ENCODE measurements at places on chromosomes 6 and 20. TPM values are rescaled to one million over a fixed set of nuclear protein-coding genes. Genes with fewer than 3 reads are reported as not detected.

DNA sequence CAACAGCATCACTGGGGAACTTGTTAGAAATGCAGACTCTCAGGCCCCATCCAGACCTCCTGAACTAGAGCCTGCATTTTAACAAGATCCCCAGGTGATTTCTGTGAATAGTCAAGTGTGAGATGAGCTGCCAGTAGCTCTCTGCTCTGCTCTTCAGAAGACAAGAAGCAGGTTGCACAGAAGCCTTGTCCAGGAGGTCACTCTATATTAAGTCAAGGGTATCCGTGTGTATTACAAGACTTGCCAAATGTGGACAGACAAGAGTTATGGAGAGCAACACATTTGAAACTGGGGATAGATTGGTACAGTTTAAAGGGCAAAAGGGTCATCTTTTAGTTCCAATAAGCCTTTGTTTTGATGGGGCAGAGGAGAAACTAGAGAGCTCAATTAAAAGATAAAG is 23.2 kb upstream of the RIN2 start:
- H3K4me1 ChIP-seq, result no peaks in the 10 kb centered on the region
- no peak overlapping the region for H3K27ac ChIP-seq
- DNase-seq, result no peak
- no peaks in the 10 kb centered on the region for H3K36me3 ChIP-seq

The MPIG6B gene
- total RNA-seq, result not detected

The STXBP5 gene
- total RNA-seq, result 12.0 TPM

The CST7 gene
- total RNA-seq, result not detected

GRCh38 chr6:136922685-136923006 is 545 bp downstream of the SLC35D3 start:
- no peak for DNase-seq
- H3K4me3 ChIP-seq, result peak overlapping the region; percentile 56
- H3K27me3 ChIP-seq, result peaks cover 79% of the 10 kb centered on the region
- no peak overlapping the region for H3K27ac ChIP-seq
- H3K36me3 ChIP-seq, result no peaks in the 10 kb centered on the region

- no peaks in the 10 kb centered on the region for H3K27me3 ChIP-seq
- no peaks in the 10 kb centered on the region for H3K4me1 ChIP-seq
- no peak overlapping the region for H3K4me3 ChIP-seq
- H3K36me3 ChIP-seq, result no peaks in the 10 kb centered on the region
- H3K27ac ChIP-seq, result no peak overlapping the region
- DNase-seq, result no peak
Measured at GRCh38 chr6:86535100-86535499, 402.2 kb upstream of the HTR1E start.

DNA sequence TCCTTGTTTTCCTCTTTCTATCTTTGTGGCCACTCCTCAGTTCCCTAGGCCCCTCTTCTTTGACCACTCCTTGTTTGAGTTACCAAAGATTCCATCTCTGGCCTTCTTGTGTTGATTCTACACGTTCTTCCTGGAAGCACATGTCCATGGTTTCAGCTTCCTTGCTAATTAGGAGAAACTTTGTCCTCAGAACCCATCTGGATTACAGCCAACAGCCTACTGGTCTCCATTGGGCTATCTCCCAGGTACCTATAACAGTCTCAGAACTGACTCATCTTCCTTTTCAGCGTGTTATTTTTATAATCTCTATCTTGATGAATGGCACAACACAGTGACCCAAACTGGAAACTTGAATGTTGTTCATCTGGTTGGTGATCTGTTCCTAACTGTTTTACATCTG is 17.5 kb downstream of the PTPRA start:
- H3K36me3 ChIP-seq, result no peaks in the 10 kb centered on the region
- H3K27me3 ChIP-seq, result no peaks in the 10 kb centered on the region
- H3K27ac ChIP-seq, result no peak overlapping the region
- no peaks in the 10 kb centered on the region for H3K4me1 ChIP-seq
- no peak for DNase-seq

- peaks cover 8% of the 10 kb centered on the region for H3K4me1 ChIP-seq
- H3K36me3 ChIP-seq, result no peaks in the 10 kb centered on the region
Measured at GRCh38 chr6:101125380-101125971, 244.3 kb upstream of the ASCC3 start.

DNA sequence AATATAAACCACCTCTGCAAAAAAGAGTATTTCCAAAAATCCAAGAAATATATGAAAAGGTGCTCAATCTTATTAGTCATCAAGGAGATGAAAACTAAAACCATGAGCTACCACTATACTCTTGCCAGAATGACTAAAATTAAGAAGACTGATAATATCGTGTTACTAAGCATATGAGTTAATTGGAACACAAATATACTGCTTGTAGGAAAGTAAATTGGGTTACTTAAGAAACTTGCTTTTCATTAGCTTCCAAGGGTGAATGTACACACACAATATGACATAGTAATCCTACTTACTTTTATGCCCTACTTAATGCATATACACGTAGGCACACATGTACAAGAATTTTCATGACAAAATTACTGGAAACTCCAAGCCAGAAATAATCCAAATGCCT is 3.4 kb downstream of the THEMIS start:
- no peak for DNase-seq
- H3K27me3 ChIP-seq, result no peaks in the 10 kb centered on the region
- H3K27ac ChIP-seq, result no peak overlapping the region
- no peaks in the 10 kb centered on the region for H3K36me3 ChIP-seq
- H3K4me3 ChIP-seq, result no peak overlapping the region

DNA sequence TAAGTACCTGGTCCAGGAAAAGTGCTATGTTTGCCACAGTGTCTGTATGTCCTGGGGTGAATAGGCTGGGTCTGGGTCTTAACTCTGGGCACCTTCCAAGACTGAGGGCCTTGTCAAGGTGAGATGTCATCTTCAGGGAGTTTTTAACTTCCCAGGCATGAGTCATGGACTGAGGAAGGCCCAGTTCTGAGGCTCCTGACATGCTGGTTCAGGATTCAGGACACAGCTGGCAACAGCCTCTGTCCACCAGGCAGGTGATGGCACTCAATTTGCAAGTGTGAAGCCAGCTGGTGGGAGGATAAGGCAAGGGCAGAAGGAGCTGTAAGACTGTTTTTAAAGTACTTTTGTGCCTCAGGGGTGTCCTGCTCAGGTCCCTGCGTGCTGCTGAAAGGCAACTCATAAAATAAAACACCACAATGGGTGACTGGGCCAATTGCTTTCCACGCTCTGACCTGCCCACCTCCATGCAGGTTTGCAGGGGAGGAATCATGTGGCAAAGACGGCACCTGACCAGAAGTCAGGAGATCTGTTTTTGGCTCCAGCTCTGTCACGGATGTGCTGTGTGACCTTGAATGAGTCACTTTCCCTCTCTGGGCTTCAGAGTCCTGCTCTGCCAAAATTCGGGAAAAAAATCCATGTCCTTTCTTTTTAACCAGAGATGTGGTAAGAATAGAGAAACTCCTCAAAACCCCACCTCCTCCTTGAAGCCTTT is 4.9 kb upstream of the PACSIN1 start:
- no peak overlapping the region for H3K4me3 ChIP-seq
- H3K36me3 ChIP-seq, result no peaks in the 10 kb centered on the region
- H3K27ac ChIP-seq, result no peak overlapping the region
- peaks cover 13% of the 10 kb centered on the region for H3K27me3 ChIP-seq

DNA sequence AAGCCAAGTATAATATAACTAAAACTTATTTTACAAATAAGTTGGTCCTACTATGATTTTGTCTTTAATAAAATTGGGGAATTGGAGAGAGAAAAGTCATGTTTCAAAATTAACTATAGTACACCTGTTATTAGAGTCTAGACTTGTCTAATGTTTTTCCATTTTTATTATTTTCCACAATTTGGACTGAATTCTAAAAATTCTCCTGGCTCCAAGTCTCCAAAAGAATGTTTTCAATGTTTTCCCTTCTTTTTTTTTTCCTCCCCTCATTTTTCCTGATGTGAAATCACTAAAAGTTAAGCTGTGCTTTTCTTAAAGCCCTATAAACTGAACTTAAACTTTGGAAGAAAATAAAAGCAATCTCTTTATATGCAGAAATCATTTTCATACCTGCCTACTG is 11.3 kb downstream of the PTGIS start:
- no peak overlapping the region for H3K4me3 ChIP-seq
- peaks cover 16% of the 10 kb centered on the region for H3K36me3 ChIP-seq
- H3K4me1 ChIP-seq, result no peaks in the 10 kb centered on the region

GRCh38 chr20:35008411-35009342 is 53.0 kb downstream of the MYH7B start:
- no peaks in the 10 kb centered on the region for H3K27me3 ChIP-seq
- no peak for DNase-seq
- H3K4me3 ChIP-seq, result no peak overlapping the region
- H3K4me1 ChIP-seq, result no peaks in the 10 kb centered on the region

DNA sequence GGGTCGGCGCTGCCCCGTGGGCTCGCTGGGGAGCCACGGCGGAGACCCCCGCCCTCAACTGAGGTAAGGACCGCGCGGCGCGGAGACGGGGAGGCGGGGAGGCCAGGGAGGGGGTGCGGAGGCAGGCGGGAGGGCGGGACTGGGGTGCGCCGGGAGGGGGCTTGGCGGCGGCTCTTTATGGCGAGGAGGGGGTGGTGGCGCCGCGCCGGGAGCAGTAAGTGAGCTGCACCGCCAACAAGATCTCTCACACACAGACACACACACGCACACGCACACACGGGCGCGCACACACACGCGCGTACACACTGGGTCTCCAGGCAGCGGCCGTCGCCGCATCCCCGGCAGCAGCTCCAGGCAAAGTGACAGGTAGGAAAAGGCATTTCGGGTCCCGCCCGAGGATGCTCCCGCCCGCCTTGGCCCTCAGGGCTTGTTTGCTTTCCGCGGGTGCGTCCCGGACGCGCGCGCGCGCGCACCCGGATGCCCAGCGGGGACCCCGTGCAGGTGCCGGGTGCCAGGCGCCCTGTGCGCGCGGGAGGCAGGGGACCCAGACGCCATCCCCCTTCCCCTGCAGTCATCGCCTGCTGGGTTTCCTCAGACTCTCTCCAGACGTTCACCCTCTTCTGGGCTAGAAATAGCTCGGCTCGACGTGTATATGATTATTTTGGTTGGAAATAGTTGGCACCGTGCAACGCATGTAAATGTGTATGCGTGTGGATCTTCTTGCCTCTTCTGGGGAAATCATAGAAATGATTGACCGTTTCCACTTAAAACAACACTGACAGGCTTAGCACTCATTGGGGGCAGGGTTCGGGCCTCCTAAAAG is at the start of gene PLCB4:
TSS of gene PLCB4 (plus strand) at position 247 of the 823 bp plus-strand sequence. CDS start 238,728 bp downstream, outside the sequence.
- no peaks in the 10 kb centered on the region for H3K36me3 ChIP-seq
- peaks cover 43% of the 10 kb centered on the region for H3K4me1 ChIP-seq
- H3K27me3 ChIP-seq, result no peaks in the 10 kb centered on the region
- H3K27ac ChIP-seq, result peak within 1 kb of the TSS; percentile 26
- H3K4me3 ChIP-seq, result peak within 1 kb of the TSS; percentile 89

The SLC32A1 gene
- total RNA-seq, result 0.04 TPM

DNA sequence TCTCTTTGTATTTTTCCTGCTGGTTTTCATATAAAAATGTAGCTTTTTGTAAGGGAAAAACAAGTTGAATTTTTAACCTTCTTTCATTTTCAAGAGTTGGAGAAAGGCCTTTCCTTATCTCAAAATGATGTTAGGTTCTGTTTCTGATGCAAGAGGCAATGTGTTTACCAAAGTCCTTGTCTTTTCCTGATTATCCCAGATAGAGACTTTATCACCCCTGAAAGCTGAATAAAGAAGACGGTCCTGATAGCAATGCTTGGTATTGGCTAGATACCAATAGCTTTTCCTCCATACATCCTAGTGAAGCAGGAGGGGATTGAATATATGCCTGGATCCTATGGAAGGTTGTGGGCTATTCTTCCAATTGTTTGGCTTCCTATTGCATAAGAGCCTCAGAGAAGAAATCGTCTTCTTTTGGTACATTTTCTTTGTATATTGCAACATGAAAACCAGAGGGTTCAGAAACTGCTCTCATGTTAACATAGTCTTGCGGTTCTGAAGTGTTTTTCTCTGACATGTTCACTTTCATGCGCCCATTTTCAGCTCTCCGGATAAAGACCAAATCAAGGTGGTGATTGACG is 5.5 kb downstream of the PNLDC1 start:
- no peaks in the 10 kb centered on the region for H3K27me3 ChIP-seq
- no peak overlapping the region for H3K27ac ChIP-seq
- no peaks in the 10 kb centered on the region for H3K36me3 ChIP-seq
- no peak overlapping the region for H3K4me3 ChIP-seq

- H3K4me1 ChIP-seq, result peaks cover 16% of the 10 kb centered on the region
- no peak overlapping the region for H3K27ac ChIP-seq
- H3K36me3 ChIP-seq, result no peaks in the 10 kb centered on the region
- no peak for DNase-seq
- H3K27me3 ChIP-seq, result no peaks in the 10 kb centered on the region
Measured at GRCh38 chr20:16111852-16112412, 461.3 kb downstream of the KIF16B start.

DNA sequence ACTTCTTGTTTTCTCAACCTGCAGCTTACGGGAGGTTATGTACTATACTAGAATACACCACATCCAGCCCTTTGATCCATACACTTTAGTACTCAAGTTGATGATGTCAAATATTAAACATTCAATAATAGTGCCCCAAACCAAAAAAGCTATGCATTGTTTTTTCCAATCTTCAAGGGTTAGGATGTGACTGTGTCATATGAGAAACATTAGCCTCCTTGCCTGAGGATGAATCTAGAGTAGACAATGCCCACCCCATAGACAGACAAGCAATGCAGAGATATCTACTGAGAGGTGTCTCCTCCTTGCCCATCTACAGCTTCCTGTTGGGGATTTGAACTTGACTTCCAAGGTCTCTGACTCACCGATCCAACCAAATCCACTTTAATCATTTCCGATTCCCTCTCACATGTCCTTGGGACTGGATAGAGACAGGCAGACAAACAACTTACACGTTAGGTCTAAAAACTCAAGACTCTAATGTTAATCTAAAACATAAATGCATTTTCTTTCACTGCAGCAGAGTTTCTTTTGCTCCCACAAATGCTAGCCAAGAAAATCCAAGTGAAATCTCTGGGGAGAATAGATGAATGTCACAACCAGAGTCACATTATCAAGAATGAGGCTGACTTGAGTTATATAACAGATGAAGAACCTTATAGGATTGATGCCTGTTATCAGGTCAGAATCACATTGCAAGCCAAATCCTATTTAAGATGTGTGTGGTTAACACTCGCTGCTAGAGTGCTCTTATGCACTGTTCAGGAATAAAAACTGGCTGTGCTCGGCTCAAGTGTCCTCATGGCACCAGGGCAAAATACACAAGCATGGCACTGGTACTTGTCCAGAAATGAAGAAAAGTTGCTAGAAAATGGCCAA is 75.5 kb upstream of the TNFAIP3 start:
- no peak overlapping the region for H3K4me3 ChIP-seq
- peaks cover 11% of the 10 kb centered on the region for H3K4me1 ChIP-seq
- no peak for DNase-seq
- no peaks in the 10 kb centered on the region for H3K36me3 ChIP-seq

DNA sequence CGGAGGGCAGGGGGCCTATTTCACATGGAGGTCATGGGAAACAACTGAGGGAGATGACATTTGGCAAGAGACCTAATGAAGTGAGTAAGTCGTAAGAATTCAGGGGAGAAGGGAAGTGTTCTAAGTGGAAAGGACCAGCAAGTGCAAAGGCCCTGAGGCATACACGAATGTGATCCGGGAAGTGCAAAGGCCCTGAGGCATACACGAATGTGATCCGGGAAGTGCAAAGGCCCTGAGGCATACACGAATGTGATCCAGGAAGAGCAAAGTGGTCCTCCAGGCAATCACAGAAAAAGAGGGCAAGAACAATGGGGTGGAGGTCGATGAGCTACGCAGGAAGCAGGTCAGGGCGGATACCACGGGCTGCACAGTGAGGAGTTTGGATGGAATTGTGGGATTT is 24.2 kb upstream of the EXOC2 start:
- DNase-seq, result no peak
- no peak overlapping the region for H3K27ac ChIP-seq
- H3K4me1 ChIP-seq, result no peaks in the 10 kb centered on the region
- no peak overlapping the region for H3K4me3 ChIP-seq

- no peak overlapping the region for H3K4me3 ChIP-seq
- H3K27me3 ChIP-seq, result no peaks in the 10 kb centered on the region
- peaks cover 2% of the 10 kb centered on the region for H3K4me1 ChIP-seq
- no peaks in the 10 kb centered on the region for H3K36me3 ChIP-seq
Measured at GRCh38 chr20:23446505-23446904, 6.2 kb downstream of the CST11 start.
